AG04450 (cell line): ENCODE measurements at places on chromosomes 1 and 21. TPM values are rescaled to one million over a fixed set of nuclear protein-coding genes. Genes with fewer than 3 reads are reported as not detected.

DNA sequence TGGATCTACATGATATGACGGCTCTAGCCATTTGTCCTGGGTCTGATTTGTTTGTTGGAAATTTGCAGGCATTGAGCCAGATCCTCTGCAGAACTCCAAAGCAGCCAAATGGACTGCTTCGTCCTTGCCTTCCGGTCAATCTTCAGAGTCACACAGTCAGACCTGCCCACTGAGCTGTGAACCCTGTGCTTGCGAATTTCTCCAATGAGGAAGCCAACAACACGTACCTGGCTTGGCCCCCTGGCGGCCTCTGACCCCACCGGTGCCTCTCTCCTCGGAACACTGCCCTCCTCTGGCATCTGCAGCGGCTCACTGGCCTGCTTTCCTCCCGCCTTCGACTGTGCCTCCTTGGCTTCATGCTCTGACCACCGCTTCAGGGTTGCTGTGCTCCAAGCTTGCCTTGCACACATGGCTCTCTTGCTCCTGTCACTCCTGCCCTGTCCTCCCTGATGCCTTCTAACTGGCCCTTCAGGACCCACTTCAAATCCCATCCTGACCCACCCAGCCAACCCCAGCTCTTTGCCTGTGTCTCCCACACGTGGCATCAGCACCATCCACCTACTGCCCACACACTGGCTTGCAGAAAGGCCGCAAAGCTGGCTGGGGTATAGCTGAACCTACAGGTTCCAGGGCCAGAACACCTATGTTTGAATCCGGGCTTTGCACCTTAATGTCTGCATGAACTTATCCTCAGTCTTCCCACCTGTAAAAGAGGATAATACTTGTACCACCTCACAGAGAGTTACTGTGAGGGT lies 128.2 kb downstream of the KCNN3 start:
- no peak for DNase-seq

The OR14K1 gene
- polyA plus RNA-seq: not detected in 2 replicates

DNA sequence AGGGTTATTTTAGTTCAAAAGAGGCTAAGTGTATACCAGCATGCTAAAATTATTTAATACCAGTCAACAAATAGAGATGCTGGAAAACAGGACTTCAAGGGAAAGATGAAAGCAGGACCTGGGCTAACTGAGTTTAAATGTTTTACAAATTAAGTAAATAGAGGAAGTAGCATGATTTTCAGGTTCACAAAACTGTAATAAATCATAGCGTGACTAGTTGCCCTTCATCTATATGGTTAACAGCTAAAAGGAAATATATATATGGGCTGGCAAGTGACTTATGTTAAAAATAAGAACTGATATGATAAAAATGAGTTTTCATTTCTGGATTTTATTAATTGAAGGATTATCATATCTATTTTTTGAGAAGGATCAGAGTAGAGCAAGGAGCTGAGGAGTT lies 25.6 kb downstream of the DPYD start:
- DNase-seq: no peak

DNA sequence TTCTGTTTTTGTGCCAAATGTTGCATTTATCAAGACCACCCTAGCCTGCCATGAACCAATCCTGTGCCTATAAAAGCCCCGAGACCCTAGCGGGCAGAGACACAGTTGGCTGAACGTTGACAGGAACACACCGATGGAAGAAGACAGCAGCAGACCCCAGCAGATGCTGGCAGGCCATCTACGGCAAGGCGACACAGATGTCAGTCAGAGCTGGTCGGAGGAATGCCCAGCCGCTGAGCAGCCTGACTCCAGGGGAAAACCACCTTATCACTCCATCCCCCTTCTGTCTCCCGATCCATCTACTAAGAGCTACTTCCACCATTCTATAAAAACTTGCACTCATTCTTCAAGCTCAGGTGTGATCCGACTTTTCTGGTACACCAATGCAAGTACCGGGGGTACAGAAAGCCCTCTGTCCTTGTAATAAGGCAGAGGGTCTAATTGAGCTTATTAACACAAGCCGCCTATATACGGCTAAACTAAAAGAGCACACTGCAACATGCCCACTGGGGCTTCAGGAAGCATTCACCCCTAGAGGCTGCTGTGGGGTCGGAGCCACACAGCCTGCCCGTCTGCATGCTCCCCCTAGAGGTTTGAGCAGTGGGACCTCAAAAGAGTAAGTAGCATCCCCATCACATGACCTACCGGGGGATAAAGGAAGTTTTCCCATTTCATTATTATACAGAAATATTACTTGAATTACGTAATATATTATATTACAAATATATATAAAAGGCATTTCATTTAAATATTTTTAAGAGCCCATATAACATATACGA lies 1156.3 kb upstream of the B3GALT2 start:
- no peak for DNase-seq
